CD4-positive, alpha-beta T cell (primary cell): ENCODE measurements at places on chromosomes 11 and 22.

DNA sequence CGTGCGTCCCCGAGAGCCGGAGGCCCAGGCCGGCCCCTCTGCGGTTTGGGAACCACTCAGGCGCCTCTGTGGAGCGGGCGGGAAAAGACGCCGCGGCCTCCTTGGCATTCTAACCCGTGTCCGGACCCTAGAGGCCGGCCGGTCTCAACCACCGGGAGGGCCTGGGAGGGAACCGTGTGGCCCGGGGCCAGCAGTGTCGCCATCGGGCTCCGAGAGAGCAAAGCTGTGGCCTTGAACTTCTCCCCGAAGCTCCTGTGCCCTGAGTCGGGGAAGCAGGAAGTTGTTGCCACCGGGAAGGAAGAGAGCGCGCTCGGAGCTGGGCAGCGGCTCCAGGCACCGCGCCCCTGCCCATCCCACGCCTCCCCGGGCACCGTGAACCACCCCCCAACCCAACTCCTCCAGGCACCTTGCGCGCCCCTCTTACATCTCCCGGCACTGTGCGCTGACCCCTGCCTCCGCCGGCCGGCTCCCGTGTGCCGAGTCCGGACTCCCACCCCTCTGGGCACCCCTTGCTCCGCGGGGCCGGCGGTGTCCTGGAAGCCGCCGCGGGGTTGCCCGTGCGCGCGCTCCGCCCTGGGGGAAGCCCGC lies 80.0 kb upstream of the PPARA start:
- H3K4me3 ChIP-seq, result peak overlapping the region; percentile 63
- peaks cover 50% of the 10 kb centered on the region for H3K4me1 ChIP-seq
- H3K27ac ChIP-seq, result peak overlapping the region; percentile 55

DNA sequence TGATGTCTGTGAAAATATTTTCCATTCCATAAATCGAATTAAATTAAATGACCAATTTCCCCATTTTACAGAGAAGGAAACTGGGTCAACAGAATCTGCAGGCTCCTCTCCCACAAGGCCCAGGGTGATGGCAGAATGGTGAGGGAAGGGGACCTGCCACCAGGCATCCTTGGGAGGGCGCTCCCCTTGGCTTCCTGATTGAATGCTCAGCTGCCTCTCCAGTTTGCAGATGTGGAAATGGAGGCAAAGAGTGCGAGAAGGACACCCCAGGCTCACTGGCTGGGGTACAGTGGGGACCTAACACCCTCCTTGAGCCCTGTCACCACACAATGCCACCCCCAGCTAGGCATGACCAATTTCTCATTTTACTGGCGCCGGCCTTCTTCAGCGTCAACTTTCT lies 28.5 kb upstream of the CSNK1E start:
- no peak for DNase-seq
- no peak overlapping the region for H3K27ac ChIP-seq
- H3K4me3 ChIP-seq, result no peak overlapping the region
- no peaks in the 10 kb centered on the region for H3K36me3 ChIP-seq
- H3K4me1 ChIP-seq, result no peaks in the 10 kb centered on the region
- H3K27me3 ChIP-seq, result no peaks in the 10 kb centered on the region

DNA sequence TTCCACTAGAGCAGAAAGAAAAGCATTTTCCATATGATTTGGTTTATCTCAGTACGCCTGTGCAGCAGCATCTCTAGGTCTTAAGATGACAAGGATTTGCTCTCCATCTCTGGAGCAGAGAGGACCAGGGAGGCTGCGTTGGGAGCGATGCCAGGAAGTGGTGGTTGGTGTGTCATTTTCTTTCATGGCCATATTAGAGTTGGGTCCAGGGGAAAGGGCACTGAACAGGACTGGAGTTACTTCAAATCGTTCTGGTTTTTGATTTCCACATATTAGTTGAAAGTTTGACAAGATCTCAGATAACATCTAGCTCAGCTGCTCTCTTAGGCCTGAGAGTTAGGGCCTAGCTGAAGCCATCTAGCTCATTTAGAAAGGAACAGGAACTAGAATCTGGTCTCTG lies 157.7 kb downstream of the ADAMTS15 start:
- no peaks in the 10 kb centered on the region for H3K36me3 ChIP-seq
- no peak overlapping the region for H3K4me3 ChIP-seq
- DNase-seq, result no peak
- no peaks in the 10 kb centered on the region for H3K27me3 ChIP-seq

- H3K27ac ChIP-seq, result no peak overlapping the region
- H3K36me3 ChIP-seq, result no peaks in the 10 kb centered on the region
- H3K4me1 ChIP-seq, result no peaks in the 10 kb centered on the region
- H3K27me3 ChIP-seq, result peaks cover 7% of the 10 kb centered on the region
- no peak overlapping the region for H3K4me3 ChIP-seq
- no peak for DNase-seq
These were observed 192.2 kb downstream of the ST3GAL4 start for GRCh38 chr11:126547691-126548090.

DNA sequence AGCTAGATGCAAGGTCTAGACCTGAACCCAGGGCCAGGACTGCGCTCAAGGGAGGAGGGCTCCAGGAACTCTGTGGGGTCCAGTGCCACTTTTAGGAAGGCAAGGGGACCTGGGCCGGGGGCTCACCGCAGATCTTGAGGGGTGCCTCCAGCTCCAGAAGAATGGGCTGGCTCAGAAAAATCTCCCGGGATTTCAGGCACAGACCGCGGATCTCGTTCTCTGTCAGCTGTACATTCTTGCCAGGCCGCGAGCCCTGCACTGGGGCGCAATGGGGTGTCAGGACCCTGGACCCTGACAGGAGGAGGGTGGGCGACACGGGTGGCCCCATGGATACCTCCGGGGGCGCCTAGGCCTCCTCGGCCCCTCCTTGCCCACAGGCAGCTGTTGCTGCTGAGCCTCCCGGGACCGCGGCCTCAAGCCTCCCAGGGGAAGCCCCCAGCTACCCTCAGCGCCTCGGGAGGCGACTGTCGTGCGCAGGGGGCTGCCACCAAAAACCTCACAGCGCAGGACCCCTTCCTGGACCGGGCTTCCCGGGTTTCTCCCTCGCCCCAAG lies 640 bp downstream of the PPP1CA start:
- H3K4me3 ChIP-seq, result peak overlapping the region; percentile 98
- H3K36me3 ChIP-seq, result peaks cover 48% of the 10 kb centered on the region
- H3K27ac ChIP-seq, result peak overlapping the region; percentile 78
- DNase-seq, result no peak
- no peaks in the 10 kb centered on the region for H3K27me3 ChIP-seq
- peaks cover 86% of the 10 kb centered on the region for H3K4me1 ChIP-seq

DNA sequence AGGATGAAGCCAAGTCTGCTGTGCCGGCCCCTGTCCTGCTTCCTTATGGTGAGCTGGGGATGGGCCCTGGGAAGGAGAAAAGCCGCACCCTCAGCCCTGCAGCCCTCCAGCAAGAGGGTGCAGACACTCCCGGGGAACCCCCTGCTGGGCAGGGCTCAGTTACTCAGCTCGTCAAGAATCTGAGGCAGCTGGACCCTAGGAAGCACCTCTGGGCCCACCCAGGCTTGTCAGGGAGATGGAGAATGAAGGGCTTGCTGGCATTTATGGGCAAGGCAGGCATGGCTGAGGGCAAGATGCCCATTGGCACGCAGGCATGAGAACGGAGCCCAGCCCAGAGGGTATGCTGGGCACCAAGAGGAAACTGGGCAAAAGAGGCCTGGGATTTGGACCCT lies 12.9 kb downstream of the RELT start:
- no peaks in the 10 kb centered on the region for H3K27me3 ChIP-seq
- peaks cover 24% of the 10 kb centered on the region for H3K36me3 ChIP-seq
- no peak for DNase-seq
- no peak overlapping the region for H3K27ac ChIP-seq
- no peak overlapping the region for H3K4me3 ChIP-seq

DNA sequence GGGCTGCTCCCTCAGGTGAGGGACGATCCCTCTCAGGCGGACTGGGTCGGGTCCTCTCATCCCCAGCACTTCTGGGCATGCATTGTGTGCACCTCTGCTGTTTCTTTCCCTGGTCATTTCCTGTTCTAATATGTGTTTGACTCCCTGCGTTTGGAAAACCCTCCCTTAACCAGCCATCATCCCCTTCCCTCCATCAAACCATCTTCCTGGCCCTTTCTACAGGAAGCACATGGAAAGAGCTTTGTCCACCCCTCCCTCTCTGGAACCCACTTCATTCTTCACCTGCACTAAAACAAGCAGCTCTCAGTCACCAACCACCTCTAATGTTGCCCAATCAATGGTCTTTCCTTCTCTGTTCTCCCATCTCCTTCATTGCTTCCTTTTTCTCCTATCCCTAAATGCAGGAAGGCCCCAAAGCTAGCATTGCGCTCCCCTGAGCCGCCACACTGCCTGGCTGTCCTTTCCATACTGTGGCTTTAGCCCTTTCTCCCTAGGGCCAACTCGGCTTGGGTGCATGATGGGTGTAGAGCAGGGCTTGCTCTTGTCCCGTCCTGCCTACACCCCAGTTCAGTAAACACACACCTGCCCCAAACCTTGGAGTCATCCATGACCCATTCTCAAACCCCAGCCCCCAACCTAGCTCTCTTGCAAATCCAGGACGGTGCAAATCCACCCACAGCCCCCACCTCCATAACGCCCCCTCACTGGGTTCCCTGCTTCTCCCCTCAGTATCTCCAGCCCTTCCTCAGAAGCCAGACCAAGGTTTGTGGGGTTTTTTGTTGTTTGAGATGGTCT lies 5.4 kb upstream of the GAS2L1 start:
- DNase-seq, result no peak
- peaks cover 4% of the 10 kb centered on the region for H3K4me1 ChIP-seq
- H3K27me3 ChIP-seq, result peaks cover 8% of the 10 kb centered on the region
- no peak overlapping the region for H3K4me3 ChIP-seq
- no peak overlapping the region for H3K27ac ChIP-seq

DNA sequence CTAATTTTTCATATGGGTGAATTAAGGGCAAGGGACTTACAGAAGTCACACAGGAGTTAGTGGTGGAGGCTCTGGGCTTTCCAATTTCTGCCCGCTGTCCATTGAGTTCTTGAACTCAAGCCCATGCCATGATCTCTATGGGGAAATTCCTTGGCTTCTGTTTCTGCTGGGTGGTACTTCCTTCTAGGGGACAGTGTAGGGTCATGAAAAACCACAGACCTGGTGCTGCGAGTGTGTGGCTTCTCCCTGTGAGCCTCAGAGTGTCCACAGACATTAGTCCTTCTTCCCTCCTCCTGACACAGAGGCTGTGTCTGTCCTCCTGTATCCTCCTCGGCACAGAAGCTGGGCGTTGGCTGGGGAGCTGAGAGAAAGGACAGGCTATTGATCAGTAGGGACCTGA lies 6.3 kb upstream of the SEZ6L start:
- no peak for DNase-seq
- H3K4me1 ChIP-seq, result no peaks in the 10 kb centered on the region
- H3K27ac ChIP-seq, result no peak overlapping the region
- no peaks in the 10 kb centered on the region for H3K36me3 ChIP-seq
- peaks cover 23% of the 10 kb centered on the region for H3K27me3 ChIP-seq

GRCh38 chr11:17734986-17735817 lies 621 bp downstream of the KCNC1 start:
- no peak overlapping the region for H3K27ac ChIP-seq
- H3K36me3 ChIP-seq, result no peaks in the 10 kb centered on the region
- peaks cover 39% of the 10 kb centered on the region for H3K27me3 ChIP-seq
- H3K4me3 ChIP-seq, result no peak overlapping the region
- H3K4me1 ChIP-seq, result peaks cover 4% of the 10 kb centered on the region

- H3K4me1 ChIP-seq, result no peaks in the 10 kb centered on the region
- no peaks in the 10 kb centered on the region for H3K36me3 ChIP-seq
- H3K27me3 ChIP-seq, result peaks cover 6% of the 10 kb centered on the region
- H3K27ac ChIP-seq, result no peak overlapping the region
- no peak overlapping the region for H3K4me3 ChIP-seq
- DNase-seq, result no peak
These were observed 92.5 kb downstream of the LRRC32 start for GRCh38 chr11:76577921-76578653.

DNA sequence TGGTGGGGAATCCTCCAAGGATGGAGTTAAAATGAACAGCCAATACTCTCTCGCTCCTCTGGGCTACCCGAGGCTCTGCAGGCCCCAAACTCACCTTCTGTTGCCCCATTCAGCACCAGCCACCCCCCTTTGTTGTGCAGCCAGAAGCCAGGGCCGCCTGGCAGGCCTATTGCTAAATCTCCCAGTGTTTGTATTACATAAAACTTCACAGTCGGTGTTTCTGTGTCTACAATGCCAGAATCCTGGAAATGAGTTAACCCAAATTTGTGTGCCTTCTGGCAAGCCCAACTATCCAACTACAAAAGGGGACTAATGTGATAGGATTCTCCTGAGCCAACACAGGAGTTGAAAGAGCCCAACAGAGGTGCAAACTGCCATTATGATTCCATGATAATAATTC lies 9.3 kb downstream of the KCNJ5 start:
- H3K4me1 ChIP-seq, result peaks cover 6% of the 10 kb centered on the region
- peaks cover 7% of the 10 kb centered on the region for H3K27me3 ChIP-seq
- H3K27ac ChIP-seq, result no peak overlapping the region

- no peak overlapping the region for H3K4me3 ChIP-seq
- H3K27me3 ChIP-seq, result no peaks in the 10 kb centered on the region
These were observed 104.3 kb downstream of the GAB2 start for GRCh38 chr11:78313181-78313795.

DNA sequence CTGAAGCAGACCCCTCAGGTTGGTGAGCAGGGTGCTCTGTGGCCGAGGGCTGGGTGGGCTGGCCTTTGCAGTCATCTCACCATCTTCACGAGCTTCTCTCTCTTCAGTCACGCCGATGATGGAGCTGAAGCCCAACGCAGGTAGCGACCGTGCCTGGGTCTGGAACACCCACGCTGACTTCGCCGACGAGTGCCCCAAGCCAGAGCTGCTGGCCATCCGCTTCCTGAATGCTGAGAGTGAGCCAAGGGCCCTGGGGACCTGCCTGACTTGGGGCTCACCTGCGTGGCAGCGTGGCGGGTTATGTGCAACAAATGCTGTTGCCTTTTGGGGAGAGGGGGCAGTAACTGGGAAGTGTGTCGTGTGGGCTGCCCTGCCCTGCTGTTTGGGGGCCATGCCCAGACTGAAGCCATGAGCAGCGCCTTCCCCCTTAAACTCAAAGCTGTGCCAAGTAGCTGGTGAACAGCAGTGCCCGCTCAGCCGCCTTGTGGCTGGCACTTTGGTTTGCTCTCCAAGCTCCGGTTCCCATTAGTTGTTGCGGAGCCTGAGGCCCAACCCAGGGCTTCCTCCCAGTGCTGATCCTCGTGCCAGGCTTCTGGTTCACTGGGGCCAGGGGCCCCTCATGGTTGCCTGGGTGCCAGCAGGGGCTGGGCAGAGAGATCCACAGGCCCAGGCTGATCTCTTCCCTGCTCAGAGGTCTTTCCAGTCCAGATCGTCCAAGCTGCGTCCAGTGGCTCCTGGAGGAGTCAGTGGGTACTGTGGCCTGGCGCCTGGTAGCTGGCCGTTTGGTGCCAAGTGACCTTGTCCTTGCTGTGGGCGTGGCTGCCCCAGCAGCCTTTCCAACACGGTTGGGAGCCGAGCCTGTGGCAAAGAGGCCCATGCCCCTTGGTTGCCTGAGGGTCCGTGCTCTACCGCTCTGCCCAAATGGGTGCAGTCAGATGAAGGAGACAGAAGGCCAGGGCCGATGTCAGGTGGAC lies 6.1 kb upstream of the ZDHHC8 start:
- DNase-seq, result no peak
- no peaks in the 10 kb centered on the region for H3K27me3 ChIP-seq
- peaks cover 47% of the 10 kb centered on the region for H3K36me3 ChIP-seq
- H3K4me3 ChIP-seq, result no peak overlapping the region
- H3K27ac ChIP-seq, result no peak overlapping the region
- H3K4me1 ChIP-seq, result peaks cover 46% of the 10 kb centered on the region

- H3K36me3 ChIP-seq, result no peaks in the 10 kb centered on the region
- H3K4me3 ChIP-seq, result no peak overlapping the region
- DNase-seq, result no peak
- H3K27ac ChIP-seq, result no peak overlapping the region
These were observed 36.8 kb upstream of the CSTF3 start for GRCh38 chr11:33197915-33198727.

- DNase-seq, result no peak
- no peak overlapping the region for H3K27ac ChIP-seq
- H3K27me3 ChIP-seq, result no peaks in the 10 kb centered on the region
- H3K36me3 ChIP-seq, result no peaks in the 10 kb centered on the region
These were observed 52.8 kb downstream of the WNT11 start for GRCh38 chr11:76153571-76153923.
